ENCODE measurements at places on chromosomes 5 and 9.

GRCh38 chr9:18548456-18548855, 74.5 kb downstream of the ADAMTSL1 start:
- DNase-seq: no peak

DNA sequence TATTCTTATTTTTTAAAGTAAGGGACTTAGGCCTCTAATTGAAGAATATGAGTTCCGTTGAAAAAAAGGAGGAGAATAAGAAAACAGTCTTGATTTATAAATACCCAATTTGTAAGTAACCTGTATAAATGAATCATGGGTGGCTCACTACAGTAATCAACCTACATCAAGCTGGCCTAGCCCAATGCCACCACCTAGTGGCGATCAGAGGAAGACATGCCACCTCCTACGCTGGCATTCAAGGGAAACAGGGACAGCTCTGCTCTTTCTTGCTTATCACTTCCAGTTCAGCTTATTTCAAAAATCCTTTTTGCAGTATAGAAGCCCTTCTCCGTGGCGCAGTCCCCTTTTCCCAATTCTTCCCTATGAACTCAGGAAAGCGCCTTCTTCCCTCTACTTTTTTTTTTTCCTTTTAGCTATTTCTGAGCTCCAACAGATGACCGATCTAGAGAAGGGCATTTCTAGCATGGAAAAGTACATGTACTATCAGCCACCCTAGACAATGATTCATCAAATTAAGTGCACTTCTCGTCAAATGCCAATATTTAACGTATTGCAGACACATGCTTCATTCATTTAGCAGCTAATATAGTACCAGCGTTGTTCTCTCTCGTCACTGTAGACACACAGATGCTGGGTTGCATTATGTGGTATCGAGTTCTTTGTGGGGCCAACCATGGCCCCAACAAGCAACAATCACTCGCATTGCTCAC, 28.3 kb downstream of the PTPN3 start:
- DNase-seq: no peak

GRCh38 chr5:144487207-144487606, 316.5 kb downstream of the KCTD16 start:
- no peak for DNase-seq

DNA sequence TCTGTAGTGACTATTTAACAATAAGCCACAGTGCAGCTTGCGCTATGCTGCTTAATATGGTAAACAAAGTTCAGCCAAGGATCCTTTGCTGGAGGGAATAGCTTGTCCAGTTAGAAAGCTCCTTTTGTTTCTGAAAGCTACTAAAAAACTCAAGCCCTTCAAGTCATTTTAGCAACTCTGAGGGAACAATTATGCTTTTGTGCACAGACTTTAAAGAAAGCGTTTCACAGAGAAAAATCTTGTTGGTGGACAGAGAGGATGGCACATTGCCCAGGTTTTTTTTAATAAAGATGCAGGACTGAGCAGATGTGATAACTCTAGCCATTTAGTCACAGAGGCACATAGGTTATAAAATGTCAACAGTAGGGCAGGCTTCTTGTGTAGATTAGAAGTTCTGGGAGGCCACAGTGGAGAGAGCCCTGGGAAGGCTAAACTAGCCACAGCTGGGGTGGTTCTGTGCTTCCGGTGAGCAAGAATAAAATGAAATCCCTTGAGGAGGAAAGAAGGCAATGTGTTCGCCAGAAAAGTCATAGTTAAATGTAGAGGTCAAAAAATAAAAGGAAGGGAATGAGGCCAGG, 63.4 kb downstream of the ALDH7A1 start:
- no peak for DNase-seq

DNA sequence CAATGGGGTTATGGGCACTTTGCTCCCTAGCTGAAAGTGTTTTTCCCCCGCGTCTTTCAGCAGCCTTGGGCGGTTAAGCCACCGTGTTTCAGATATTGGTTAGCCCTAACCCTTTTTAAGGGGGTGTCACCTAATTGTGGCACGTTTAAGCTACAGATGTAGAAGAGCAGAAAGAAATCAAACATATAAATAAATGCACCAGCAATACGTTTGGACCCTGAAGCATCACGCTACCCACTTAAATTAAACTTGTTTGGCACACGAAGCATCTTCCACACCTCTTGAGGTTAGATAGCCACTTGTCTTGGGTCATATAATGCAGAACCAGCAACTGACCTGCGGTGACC, 768 bp downstream of the YTHDC2 start:
- DNase-seq: no peak

GRCh38 chr5:72018143-72018803, 89.0 kb upstream of the MAP1B start:
- DNase-seq: no peak

GRCh38 chr5:68215898-68216244, 315 bp downstream of the PIK3R1 start:
- no peak for DNase-seq

DNA sequence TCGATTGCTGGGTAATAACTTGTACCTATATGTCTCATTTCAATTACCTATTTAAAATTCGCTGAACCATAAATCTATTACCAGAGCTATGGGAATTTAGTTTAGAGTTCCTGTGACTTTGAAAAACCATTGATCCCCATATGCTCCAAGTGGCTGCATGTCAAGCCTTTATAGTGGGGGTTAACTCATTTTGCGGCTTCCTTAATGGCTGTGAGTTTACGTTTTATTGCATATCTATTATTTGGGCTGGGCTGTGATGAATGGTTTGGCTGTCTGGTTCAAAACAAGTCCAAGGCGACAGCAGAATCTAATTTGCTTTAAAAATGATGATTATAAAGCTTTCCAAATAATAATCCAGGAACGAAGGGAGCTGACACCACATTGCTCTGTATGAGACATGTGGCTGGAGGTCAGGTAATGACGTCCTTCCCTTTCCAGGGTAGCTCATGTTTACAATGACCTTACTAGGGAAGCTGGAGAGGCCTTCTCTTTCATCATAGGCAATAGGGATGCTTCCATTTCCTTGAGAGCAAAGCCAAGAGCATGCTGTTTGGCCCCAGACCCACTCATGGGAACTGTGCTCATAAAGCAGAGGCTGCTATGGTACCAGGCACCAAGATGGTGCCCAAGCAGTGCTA, 258.3 kb downstream of the HSPA4 start:
- no peak for DNase-seq

GRCh38 chr9:27627188-27627564, 53.9 kb upstream of the C9orf72 start:
- no peak for DNase-seq

- no peak for DNase-seq
Measured at GRCh38 chr5:172664018-172664417, 23.0 kb downstream of the NEURL1B start.

- no peak for DNase-seq
Measured at GRCh38 chr5:167639273-167639672, 652.2 kb upstream of the WWC1 start.

DNA sequence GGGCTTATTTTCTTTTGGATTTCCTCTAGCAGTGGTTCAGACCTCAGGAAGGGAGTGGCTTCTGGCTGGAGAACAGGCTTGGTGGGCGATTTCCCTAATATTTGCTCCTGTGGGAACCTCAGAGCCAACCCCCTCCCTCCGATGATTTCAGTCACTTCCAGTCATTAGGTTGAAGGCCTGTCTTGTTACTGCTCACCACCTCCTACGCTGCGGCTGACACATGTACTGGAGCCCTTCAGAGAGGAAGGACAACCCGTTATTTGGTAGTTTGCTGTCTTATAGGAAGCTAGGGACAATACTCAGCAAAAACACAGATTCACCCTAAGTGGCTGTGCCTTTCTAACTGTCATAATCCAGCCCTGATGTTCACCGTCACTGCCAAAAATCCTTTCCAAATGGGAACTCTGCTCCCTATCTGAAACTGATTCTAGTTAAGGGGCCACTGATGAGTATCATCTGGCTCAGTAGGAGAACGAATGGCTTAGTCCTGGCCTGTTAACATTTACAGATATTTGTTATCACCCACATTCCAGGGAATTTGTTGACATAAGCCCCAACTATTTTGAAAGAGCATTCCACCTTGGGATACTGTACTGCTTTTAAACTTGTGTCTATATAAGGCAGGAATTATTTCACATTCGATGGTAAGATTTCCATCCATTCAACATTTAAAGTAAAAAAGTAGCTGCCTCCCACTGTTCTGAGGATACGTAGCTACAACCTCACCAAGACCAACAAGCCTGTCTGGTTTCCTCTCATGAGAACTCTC, 29.3 kb upstream of the ANKH start:
- DNase-seq: no peak
